ENCODE measurements at places on chromosomes 13 and 19. TPM values are rescaled to one million over a fixed set of nuclear protein-coding genes. Genes with fewer than 3 reads are reported as not detected.
A peak's percentile ranks its signal among the peaks of the same experiment; 100 is the strongest.

The TLE6 gene
- 3.4 TPM for total RNA-seq

The LHB gene
- total RNA-seq = 1.1 TPM

The PABPC3 gene
- total RNA-seq = 0.28 TPM

The OR7C1 gene
- total RNA-seq = not detected

The RDH8 gene
- total RNA-seq = not detected

The ATXN8OS gene
- not detected for total RNA-seq

The LRP3 gene
- total RNA-seq = 1.5 TPM

The CCDC70 gene
- total RNA-seq = not detected

The NKPD1 gene
- total RNA-seq = 0.64 TPM

The ICAM5 gene
- 1.3 TPM for total RNA-seq

The ZNF43 gene
- 6.5 TPM for total RNA-seq

DNA sequence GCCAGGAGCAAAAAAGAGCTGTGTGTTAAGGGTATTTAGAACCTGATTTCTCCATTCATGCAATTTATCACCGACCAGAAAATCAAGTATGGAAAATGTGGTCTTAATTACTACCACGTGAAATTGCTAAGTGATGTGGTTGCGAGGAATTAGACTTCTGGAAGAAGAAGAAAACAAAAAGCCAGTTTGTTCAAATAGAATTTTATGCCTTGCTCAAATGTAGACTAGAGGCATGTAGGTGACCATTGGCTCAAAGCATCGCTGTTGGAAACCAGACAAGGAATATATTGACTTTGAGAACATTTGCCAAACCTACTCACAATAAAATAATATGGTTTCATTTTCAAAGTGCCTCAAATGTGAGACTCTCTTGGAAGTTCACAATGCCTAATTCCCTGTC, 57.3 kb upstream of the LRCH1 start:
- H3K36me3 ChIP-seq = no peaks in the 10 kb centered on the region
- H3K27ac ChIP-seq = no peak overlapping the region
- peaks cover 7% of the 10 kb centered on the region for H3K27me3 ChIP-seq
- no peak for DNase-seq
- H3K4me3 ChIP-seq = no peak overlapping the region

- no peak overlapping the region for H3K27ac ChIP-seq
- H3K4me1 ChIP-seq = no peaks in the 10 kb centered on the region
- no peak overlapping the region for H3K4me3 ChIP-seq
- H3K27me3 ChIP-seq = no peaks in the 10 kb centered on the region
- no peaks in the 10 kb centered on the region for H3K36me3 ChIP-seq
These were observed 2063.5 kb downstream of the PCDH9 start for GRCh38 chr13:65166675-65167074.

GRCh38 chr13:49543656-49544055, 41.7 kb downstream of the RCBTB1 start:
- DNase-seq = no peak
- no peak overlapping the region for H3K4me3 ChIP-seq
- no peaks in the 10 kb centered on the region for H3K27me3 ChIP-seq
- no peaks in the 10 kb centered on the region for H3K4me1 ChIP-seq
- peaks cover 5% of the 10 kb centered on the region for H3K36me3 ChIP-seq

- H3K4me3 ChIP-seq = no peak overlapping the region
- H3K27ac ChIP-seq = no peak overlapping the region
- no peaks in the 10 kb centered on the region for H3K36me3 ChIP-seq
- peaks cover 9% of the 10 kb centered on the region for H3K4me1 ChIP-seq
These were observed 57.6 kb downstream of the MICU2 start for GRCh38 chr13:21546372-21546771.

- H3K27me3 ChIP-seq = no peaks in the 10 kb centered on the region
- no peaks in the 10 kb centered on the region for H3K36me3 ChIP-seq
- no peak overlapping the region for H3K4me3 ChIP-seq
- no peaks in the 10 kb centered on the region for H3K4me1 ChIP-seq
These were observed 59.6 kb downstream of the COL4A2 start for GRCh38 chr13:110366733-110367132.

DNA sequence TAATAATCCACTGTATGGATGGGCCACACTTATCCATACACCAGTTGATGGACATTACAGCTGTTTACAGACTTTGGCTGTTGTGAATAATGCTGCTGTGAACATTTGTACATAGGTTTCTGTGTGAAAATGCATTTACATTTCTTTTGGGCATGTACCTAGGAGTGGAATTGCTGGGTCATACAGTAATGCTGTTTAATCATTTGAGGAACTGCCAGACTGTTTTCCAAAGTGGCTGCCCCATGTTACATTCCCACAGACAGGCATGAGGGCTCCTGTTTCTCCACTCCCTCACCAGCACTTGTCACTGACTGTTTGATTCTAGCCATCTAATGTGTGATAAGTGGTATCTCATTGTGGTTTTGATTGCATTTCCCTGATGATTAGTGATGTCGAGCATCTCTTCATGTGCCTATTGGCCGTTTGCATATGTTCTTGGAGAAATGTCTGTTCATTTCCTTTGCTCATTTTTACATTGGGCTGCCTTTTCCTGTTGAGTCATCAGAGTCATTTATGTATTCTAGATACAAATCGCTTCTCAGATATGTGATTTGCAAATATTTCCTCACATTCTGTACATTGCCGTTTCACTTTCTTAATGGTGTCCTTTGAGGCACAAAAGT, 12.8 kb downstream of the TMEM255B start:
- no peaks in the 10 kb centered on the region for H3K4me1 ChIP-seq
- no peaks in the 10 kb centered on the region for H3K36me3 ChIP-seq
- DNase-seq = no peak
- H3K4me3 ChIP-seq = no peak overlapping the region
- no peaks in the 10 kb centered on the region for H3K27me3 ChIP-seq

GRCh38 chr19:35757231-35757748, 461 bp upstream of the HSPB6 start:
- peaks cover 72% of the 10 kb centered on the region for H3K36me3 ChIP-seq
- peak overlapping the region; percentile 99 for H3K4me3 ChIP-seq
- peak overlapping the region; percentile 100 for H3K27ac ChIP-seq
- no peaks in the 10 kb centered on the region for H3K27me3 ChIP-seq
- H3K4me1 ChIP-seq = peaks cover 11% of the 10 kb centered on the region
- peak; percentile 43 for DNase-seq

- no peaks in the 10 kb centered on the region for H3K27me3 ChIP-seq
- H3K27ac ChIP-seq = no peak overlapping the region
- no peak for DNase-seq
- H3K4me3 ChIP-seq = no peak overlapping the region
These were observed 113.7 kb upstream of the SGCG start for GRCh38 chr13:23067129-23067528.

DNA sequence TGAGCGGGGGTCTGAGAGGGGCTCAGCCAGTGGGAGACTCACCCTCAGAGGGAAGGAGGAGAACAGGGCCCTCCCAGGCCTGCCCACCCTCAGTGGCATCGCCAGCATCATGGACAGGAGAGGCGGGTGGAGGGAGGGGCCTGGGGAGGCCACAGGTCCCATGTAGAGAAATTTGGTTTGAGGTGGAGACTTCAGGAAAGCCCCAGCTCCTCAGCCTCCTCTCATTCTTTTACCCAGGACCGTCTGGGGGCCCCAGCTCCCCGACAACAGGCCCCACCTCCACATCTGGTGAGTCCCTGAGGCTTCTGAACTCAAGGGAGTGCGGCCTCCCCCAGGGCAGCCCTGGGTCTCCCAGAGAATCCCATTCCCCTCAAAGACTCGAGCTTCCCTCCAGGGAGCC, 3.1 kb downstream of the LILRB1 start:
- no peaks in the 10 kb centered on the region for H3K36me3 ChIP-seq
- H3K4me3 ChIP-seq = no peak overlapping the region
- peaks cover 81% of the 10 kb centered on the region for H3K27me3 ChIP-seq
- H3K27ac ChIP-seq = no peak overlapping the region
- H3K4me1 ChIP-seq = no peaks in the 10 kb centered on the region

DNA sequence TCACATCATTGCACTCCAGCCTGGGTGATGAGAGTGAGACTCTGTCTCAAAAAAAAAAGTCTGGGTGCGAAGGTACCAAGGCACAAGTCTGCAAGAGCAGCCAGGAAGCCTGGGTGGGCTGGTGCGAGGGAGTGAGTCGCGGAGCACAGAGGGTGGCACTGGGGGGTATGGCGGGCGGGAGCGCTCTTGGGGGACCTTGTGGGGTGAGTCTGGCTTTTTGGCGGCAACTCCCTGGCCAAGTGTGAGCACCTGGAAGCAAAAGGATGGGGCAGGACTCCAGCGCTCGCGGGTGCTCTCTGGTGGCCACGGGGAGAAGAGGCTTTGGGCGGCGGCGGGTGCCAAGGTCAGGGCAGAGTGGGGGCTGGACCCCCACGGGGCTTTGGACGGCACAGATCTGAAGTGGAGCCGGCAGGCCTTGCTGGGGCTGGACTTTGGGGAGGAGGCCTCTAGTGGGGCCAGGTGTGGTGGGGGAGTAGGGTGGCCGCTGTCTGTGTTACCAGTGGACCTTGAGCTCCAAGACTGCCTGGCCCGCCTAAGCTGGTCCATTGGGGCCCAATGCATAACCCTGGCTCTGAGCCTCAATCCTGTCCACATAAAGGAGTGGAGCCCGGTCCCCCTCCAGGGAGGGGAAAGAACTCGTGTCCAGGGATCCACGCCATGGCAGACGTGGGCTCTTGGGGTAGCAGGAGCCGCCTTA, 1.6 kb downstream of the P2RY11 start:
- H3K4me1 ChIP-seq = peaks cover 11% of the 10 kb centered on the region
- no peak overlapping the region for H3K4me3 ChIP-seq
- H3K27me3 ChIP-seq = no peaks in the 10 kb centered on the region
- DNase-seq = peak; percentile 69
- peaks cover 83% of the 10 kb centered on the region for H3K36me3 ChIP-seq

DNA sequence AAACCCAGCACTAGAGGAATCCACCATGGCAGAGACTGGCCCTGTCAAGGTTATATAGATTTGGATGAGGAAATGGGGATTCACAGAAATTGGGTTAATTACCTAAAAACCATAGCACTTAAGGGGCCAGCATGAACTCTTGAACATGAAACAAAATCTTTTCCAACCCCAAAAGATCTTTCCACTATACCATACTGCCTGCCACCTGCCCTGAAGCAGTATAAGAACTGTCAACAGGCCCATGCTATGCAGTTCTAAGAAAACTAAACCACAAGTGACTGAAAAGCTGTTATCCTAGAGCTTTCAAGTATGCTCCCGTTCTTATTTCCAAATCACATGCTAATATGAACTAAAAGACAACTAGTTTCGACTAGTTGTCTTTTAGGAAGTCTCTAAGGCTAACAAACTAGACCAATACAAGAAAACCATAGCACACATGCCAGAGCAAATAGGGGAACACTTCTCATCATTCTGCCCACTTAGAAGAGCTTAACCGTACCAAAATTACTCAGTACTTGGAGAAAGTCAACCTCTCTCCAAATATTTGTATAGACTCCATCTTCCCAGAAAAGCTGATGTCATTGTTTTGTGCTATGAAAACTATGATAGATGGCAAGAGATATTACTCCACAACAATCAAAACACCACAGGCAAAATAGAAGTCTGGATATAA, 27.5 kb downstream of the HSPH1 start:
- no peaks in the 10 kb centered on the region for H3K4me1 ChIP-seq
- no peak for DNase-seq
- H3K27me3 ChIP-seq = peaks cover 3% of the 10 kb centered on the region
- H3K36me3 ChIP-seq = peaks cover 39% of the 10 kb centered on the region
- no peak overlapping the region for H3K27ac ChIP-seq

DNA sequence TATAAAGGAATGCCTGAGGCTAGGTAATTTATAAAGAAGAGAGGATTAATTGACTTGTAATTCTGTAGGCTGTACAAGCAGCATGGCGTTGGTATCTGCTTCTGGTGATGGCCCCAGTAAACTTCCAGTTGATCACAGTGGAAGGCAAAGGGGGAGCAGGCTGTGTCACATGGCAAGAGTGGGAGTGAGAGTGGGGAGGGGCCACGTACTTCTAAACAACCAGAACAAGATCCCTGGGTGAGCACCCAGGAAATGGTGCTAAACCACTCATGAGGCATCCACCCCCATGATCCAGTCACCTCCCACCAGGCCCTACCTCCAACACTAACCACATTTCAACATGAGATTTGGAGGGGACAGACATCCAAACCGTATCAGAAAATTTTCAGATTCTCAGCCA, 3.0 kb upstream of the RNF113B start:
- DNase-seq = no peak
- H3K27me3 ChIP-seq = no peaks in the 10 kb centered on the region
- no peak overlapping the region for H3K27ac ChIP-seq
- no peaks in the 10 kb centered on the region for H3K36me3 ChIP-seq
- H3K4me1 ChIP-seq = no peaks in the 10 kb centered on the region
- H3K4me3 ChIP-seq = no peak overlapping the region

DNA sequence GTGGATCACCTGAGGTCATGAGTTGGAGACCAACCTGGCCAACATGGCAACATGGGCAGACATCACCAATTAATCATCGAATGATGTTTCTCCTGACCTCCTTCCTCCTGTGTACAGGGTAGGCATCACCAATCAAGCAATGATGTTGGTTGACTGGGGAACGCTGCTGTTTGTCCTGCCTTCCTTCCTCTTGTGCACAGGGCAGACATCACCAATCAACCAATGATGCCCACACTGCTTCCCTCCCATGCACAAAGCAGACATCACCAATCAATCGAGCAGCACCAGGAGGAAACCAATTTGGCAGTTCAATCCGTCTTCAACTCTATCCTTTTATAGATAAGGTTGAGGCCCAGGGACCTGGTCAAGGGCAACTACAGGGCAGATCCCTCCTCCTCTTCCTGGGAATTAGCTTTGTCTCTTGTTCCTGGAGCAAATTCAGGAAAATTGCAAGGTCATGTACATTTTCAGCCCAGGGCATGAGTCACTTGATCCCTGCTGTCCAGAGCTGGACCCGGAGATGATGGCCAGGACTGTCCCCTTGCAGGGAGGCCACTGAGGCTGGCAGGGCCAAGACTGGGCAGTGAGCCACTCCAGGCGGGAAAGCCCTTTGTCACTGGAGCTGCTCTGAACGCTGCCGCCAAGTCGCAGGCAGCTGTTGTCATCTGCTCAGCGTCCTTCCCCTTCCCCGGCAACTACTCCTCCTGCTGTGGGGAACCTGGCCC, 5.3 kb upstream of the CSNK1G2 start:
- peaks cover 17% of the 10 kb centered on the region for H3K36me3 ChIP-seq
- DNase-seq = no peak
- H3K4me3 ChIP-seq = no peak overlapping the region
- peaks cover 15% of the 10 kb centered on the region for H3K4me1 ChIP-seq
- no peak overlapping the region for H3K27ac ChIP-seq
- H3K27me3 ChIP-seq = peaks cover 14% of the 10 kb centered on the region

DNA sequence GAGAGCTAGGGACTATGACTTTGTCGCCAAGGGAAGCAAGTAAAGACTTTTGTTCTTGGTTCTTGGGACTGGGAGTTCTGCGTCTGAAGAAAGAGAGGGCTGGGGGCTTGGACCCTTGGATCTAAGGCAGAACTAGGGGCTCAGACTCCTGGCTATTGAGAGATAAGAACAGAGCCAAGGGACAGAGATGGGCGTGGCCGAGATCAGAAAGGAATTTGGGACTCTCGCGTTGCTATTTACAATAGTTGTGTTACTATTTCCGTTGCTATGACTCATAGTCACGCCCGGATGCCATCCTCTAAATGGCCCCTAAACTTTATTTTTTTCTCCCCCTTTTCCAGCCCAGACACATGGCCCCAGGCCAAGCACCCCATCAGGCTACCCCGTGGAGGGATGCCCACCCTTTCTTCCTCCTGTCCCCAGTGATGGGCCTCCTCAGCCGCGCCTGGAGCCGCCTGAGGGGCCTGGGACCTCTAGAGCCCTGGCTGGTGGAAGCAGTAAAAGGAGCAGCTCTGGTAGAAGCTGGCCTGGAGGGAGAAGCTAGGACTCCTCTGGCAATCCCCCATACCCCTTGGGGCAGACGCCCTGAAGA, 759 bp downstream of the PPP1R15A start:
- DNase-seq = peak; percentile 91
- peak overlapping the region; percentile 95 for H3K4me3 ChIP-seq
- H3K4me1 ChIP-seq = peaks cover 43% of the 10 kb centered on the region
- H3K27me3 ChIP-seq = peaks cover 8% of the 10 kb centered on the region
- peak overlapping the region; percentile 100 for H3K27ac ChIP-seq

- H3K27ac ChIP-seq = no peak overlapping the region
- H3K27me3 ChIP-seq = peaks cover 36% of the 10 kb centered on the region
- H3K4me1 ChIP-seq = no peaks in the 10 kb centered on the region
- no peak overlapping the region for H3K4me3 ChIP-seq
- DNase-seq = no peak
These were observed 14.8 kb downstream of the RABAC1 start for GRCh38 chr19:41944336-41944735.

Measured in Calu3 (cell line).